Hindlimb muscle (tissue), 1 donor: ENCODE measurements at places on chromosomes 2 and 18. TPM values are rescaled to one million over a fixed set of nuclear protein-coding genes. Genes with fewer than 3 reads are reported as not detected.

The ZNF396 gene
- polyA plus RNA-seq, result 1.3 TPM

DNA sequence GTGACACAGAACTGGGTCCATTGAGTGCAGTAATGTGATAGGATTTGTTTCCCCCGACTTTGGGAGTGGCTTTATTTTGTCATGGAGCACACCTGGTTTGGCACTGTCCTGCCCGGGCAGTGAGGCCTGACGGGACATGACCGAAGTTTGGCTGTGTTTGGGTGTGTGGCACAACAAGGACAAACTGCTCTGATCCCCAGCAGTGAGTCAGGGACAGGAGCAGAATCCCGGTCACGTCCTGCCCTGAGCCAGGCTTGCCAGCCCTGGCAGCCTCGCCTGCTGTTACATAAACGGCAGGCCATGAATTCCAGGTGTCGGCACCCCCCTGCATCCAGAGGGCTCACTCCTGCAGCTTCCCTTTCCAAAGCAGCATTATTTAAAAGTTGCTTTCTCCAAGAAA, 45.7 kb downstream of the IMPA2 start:
- DNase-seq, result no peak

The DPP10 gene
- polyA plus RNA-seq, result 0.15 TPM

DNA sequence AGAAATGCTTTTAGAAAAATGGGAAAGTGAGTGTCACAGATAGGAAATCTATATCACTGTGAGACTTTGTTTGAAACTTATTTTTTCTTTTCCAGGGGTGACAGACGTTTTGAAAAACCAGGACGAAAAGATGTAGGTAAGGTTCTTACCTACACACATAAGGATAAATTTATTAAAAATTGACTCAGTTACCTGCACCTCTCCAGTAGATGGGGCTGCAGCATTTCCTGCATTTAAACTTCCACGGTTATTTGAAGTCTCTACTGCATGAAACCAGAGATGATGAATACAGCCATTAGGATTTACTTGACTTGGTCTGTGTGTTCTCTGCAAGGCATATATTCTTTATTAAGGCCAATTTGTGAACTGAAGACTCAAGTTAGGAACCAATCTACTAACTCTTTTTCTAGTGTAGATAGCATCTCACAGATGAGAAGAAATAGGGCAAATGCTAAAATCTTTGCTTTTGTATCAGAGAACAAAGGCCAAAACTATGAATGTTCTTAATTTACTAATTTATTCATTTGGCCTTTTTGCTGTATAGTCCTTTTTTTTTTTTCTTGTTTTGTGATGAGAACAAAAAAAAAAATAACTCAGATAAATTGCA, 15.0 kb downstream of the KCNJ13 start:
- DNase-seq, result no peak

GRCh38 chr2:27198627-27199026, 13.2 kb upstream of the ATRAID start:
- DNase-seq, result no peak

DNA sequence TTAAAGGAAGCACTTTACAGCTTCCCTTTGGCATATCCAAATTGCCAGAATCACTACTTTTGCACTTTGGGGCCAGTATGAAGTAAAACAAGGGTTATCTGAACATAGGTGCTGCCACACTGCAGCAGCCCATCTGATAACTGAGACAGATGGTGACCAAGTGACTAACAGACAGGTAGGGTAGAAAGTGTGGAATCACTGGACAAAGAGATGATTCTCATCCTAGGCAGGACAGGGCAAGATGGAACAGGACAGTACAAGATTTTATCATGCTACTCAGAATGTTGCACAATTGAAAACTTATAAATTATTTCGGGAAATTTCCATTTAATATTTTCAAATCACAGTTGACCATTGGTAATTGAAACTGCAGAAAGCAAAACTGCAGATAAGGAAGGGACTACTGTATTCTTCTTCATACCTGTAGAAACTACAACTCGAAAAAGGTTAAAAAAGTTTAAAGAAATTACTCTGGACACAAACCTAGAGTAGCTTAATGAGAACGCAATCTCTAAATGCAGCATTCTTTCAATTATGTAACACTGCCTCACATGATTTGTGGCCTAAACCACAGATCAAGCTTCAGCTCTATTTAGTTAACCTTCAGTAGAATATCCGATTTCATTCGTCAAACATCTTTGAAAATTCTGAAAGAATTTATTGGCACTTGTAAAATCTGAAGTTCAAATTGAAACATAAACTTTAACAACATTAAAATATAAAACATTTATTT, 31.4 kb downstream of the HEATR5B start:
- DNase-seq, result no peak

DNA sequence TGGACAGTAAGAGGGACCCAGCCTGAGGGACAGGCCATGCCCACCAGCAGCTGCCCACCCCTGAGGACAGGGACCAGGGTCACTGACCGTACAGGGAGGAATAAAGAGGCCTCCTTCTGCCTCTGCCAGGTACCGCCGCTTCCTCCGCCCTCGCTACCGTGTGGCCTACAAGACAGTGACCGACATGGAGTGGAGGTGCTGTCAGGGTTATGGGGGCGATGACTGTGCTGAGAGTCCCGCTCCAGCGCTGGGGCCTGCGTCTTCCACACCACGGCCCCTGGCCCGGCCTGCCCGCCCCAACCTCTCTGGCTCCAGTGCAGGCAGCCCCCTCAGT, 2.2 kb downstream of the EMILIN1 start:
- DNase-seq, result no peak

GRCh38 chr2:65607662-65608305, 175.4 kb upstream of the SPRED2 start:
- DNase-seq, result no peak
